ENCODE measurements at places on chromosomes 3 and 15.

DNA sequence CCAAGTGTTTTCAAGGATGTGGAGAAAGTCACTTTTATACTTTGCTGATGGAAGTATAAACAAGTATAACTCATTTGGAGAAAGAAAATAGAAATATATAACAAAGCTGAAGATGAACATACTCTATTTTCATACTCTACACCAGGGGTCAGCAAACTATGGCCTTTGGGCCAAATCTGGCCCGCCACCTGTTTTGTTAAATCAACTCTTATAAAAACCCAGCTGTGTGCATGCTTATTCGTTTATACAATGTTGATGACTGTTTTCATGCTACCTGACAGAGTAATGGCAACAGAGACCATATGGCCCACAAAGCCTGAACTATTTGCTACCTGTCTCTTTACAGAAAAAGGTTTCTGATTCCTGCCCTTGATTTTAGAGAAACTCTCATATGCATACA, 124.0 kb downstream of the NR1D2 start:
- DNase-seq = no peak

GRCh38 chr3:128174675-128175590, 21.7 kb downstream of the EEFSEC start:
- no peak for DNase-seq

- no peak for DNase-seq
These were observed 477.1 kb downstream of the MAGI1 start for GRCh38 chr3:65561617-65562016.

GRCh38 chr15:55526559-55527036, 18.6 kb upstream of the DNAAF4 start:
- no peak for DNase-seq

GRCh38 chr3:97138914-97139541, 324.6 kb downstream of the EPHA6 start:
- no peak for DNase-seq

GRCh38 chr3:152834776-152835600, at the start of gene P2RY1:
TSS of gene P2RY1 (plus strand) at chr3:152835131. CDS start at chr3:152835783, 652 bp downstream.
- peak; percentile 69 for DNase-seq

- DNase-seq = no peak
These were observed 31.1 kb upstream of the IQCF2 start for GRCh38 chr3:51830345-51830744.

DNA sequence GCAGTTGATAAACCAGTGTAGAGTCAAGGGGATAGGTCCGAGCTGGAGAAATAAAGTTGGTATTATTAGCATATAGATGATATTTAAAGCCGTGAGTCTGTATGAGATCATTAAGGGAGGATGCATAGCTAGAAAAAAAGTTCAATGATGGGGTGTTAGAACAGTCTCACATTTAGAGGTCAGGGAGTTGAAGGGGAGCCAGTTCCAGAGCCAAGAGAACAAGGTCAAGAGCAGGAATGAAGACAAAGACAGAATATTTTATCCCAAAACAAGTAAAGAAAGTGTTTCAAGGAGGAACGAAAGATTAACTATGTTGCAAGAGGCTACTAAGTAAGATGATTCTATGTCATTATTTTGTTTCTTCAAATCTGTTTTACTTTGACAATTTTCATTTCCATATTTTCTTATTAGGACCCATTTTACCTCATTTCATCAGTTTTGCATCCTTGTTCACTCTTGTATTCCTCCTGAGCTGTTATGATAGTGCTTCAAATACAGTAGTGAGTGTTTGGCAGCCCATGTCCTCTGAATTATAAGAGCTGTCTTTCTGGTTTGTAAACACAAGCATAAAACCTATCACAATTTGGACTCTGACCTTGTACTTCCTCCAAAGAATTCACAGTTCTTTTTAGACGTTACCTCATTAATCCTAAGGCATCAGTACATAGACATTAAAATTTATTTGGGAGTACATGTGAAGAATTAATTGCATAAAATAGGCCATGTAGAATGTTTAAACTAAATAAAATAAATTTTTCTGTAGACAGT, 695.7 kb upstream of the NECTIN3 start:
- DNase-seq = no peak

DNA sequence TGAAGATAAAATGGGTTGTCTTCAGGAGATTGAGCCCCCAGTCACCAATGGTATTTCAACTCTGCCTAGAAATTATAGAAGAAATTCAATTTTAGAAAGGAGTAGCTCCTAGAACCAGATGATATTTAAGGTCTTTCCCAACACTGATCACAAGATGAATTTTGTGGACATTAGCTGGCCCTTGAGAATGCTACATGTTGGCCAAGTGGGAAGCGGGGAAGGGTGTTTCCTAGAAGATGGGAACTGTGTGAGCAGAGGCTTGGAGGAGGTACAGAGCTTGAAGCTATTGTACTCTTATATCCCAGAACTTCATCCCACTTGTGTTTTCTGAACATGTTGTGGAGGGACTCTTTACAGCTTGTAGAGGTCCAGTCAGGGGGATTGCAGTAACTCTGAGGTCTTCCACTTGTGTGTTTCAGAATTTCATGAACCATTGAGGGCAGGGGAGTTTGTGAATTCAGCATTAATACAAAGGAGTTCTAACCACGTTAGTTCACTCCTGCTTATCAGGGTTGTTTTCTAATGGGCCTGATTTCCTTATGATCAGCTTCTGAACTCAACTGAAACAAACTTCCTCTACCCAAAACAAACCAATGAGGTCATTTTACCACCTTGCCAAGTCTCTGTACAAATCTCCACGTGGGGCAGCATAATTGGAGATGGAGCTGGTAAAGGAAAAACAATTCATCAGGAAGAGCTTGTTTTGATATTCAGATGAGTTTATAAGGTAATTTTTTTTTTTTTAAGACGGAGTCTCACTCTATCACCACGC, 152.6 kb upstream of the TPM1 start:
- DNase-seq = no peak

GRCh38 chr3:111324645-111325044, 217.4 kb upstream of the CD96 start:
- no peak for DNase-seq

DNA sequence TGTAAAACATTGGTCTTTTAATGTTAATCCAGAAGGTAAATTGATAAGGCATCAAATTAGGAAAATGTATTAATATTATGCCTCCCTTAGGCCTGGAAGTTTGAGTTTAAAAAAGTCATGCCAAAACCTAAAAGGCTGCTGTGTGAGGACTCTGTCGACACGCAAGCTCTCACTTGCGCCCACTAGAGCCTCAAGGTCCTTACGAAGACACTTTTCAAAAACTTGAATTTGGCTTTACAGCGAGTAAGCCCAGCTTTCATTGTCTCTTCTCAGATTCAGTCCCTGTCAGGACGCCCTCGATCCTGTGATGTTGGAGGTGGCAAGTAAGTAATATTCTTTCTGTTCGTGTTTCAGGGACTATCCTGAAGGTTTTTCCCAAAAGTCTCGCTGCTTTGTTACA, 89.7 kb downstream of the CRTC3 start:
- no peak for DNase-seq

GRCh38 chr3:107868449-107868848, 222.4 kb downstream of the CD47 start:
- no peak for DNase-seq

DNA sequence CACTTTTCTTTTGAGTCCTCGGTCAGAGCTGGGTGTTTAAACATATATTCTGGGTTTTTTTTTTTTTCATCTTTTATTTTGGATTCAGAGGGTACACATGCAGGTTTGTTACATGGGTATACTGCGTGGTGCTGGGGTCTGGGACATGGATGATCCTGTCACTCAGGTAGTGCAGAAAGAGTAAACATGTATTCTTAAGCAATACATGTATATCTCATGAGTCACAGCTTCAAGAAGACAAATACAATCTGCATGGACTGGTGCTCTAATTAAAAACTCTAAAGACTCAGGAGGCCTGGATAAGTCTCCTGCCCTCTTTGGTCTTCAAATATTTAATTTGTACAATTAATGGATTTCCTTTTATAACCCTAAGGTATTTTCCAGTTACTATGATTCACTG, 50.6 kb upstream of the PHLDB2 start:
- no peak for DNase-seq

- DNase-seq = no peak
These were observed 58.1 kb downstream of the RSRC1 start for GRCh38 chr3:158167737-158168557.

DNA sequence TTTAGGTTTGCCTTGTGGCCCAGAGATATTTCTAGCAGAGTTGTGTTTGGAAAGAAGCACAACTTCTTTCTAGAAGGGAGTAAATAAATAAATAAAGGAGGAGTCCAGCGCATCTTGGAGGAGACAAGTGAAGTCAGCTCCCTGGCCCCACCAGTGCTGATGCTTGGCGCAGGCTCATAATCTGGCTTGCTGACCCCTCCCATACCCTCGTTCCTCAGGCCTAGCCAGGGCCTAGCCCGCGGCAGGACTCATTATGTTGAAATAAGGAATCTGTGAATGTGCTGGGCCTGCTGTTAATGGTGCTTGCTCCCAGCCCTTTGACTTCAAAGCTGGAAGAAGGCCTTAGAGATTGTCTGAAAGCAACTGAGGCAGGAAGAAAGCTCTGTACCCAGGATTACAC, 3.1 kb downstream of the ZNF710 start:
- DNase-seq = no peak

DNA sequence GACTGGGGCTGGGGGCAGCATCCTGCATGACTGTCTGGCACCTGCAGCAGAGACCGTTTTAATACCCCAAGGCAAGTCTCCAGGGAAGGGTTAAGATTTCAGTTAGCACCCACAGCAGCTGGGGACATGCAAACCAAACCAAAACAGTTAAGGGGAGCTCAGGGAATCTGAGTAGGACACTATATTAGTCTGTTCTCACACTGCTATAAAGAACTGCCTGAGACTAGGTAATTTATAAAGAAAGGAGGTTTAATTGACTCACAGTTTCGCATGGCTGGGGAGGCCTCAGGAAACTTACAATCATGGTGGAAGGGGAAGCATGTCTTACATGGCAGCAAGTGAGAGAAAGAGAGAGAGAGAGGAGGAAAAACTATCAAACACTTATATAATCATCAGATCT, 25.3 kb downstream of the GALNT15 start:
- DNase-seq = no peak
